GM04503 (cell line): ENCODE measurements at places on chromosomes 16 and 17.

- peak; percentile 9 for DNase-seq
Observed at GRCh38 chr17:6831661-6832263, at the start of gene TEKT1. Gene TEKT1 (minus strand): TSS chr17:6831729. CDS start chr17:6830376, 1,353 bp downstream.

- no peak for DNase-seq
Observed at GRCh38 chr17:78252111-78252634, 20.7 kb downstream of the TMEM235 start.

GRCh38 chr17:51653878-51654277 is 393.5 kb downstream of the UTP18 start:
- DNase-seq, result no peak

DNA sequence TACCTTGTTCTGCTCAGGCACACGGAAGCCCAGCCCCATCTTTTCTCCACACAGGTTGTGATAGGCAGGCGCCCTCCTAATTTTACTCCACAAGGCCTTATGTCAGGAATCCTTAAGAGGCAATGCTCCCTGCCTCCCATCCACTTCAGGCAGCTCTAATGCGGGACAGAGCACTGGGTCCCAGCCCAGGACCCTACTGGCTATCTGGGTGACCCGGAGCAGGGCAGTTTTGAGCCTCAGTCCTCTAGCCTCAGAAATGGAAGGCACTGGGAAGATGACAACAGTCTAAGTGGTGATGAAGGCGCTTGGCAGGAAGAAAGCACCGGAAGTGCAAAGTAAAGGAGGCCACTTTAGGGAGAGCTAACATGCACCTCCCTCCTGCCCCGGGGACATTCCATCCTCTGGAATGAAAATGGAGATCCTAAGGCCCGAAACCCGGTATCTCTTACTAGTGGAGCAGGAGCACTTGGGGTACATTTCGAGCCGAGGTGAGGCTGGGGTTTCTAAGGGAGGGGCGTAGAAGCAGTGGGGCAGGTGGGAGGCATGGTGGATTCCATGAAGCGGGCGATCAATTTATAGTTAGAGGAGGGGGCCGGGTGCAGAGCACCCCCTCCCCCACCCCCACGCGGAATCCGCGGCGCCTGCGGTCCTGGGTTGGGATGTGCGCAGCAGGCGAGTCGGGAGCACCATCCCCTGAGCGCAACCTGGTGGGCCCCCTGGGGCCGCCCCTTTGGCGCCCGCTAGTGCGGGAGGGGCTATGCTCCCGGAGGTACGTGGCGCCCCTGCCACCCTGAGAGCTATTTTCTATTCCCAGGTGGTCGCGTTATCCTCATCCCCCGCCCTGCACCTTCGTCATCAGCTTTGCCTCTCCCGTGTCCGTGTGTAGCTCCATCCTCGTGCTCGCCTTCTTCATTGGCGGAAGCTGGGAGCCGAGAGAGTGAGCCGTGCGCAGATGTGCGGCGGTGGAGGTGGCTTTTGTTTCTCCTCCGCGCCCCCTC is 4.9 kb downstream of the MT1F start:
- DNase-seq, result no peak

DNA sequence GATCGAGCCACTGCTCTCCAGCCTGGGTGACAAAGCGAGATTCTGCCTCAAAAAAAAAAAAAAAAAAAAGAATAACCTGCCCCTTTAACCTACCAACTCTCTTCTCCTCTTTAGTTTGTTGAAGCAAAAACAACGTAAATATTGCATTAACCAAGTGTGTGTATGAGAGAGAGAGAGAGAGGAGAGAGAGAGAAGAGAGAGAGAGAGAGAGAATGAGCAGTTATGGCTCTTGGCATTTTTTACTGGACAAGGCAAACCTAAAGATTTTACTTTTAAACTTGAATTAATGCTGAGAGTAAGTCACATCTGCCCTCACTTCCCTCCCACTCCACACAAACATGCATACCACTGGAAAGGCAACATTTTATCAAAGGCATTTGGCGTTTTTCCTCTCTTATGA is 3.0 kb upstream of the SLFN5 start:
- no peak for DNase-seq

DNA sequence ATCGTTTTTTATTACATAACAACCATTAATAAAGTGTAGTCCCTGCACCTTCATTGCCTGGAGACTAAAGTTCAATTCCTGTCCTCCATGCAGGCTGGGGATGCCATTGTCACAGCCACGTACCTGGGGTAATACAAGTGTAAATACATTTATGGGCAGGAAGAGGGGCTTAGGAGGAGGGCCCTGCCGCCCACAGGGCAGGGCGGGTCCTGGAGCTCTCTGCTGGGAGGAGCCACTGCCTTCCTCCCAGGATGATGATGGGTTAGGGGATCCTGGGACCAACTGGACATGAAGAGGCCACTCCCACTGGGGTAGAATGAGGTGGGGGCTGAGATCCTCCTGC is 44.1 kb upstream of the SLC38A10 start:
- DNase-seq, result no peak

- DNase-seq, result no peak
Observed at GRCh38 chr17:29172589-29172988, 7.6 kb downstream of the MYO18A start.

DNA sequence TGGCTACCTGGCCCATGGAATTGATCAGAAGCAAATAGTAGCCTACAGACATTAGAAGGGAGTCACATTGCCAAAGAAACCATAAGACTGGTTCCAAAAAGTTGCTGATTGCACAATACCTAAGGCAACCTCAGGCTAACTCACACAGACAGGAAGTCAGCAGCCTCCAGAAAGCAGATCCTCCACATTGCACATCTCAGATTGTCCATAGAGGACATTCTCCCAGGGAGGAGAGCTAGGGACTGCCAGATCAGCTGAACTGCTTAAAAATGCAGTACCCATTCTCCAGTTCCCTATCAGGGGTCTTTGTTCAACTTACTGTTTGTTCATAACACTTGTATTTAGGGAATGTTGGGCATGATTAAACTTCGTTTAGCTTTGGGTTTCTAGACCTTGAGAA is 4.2 kb downstream of the CCL3 start:
- no peak for DNase-seq

- no peak for DNase-seq
Observed at GRCh38 chr17:30360086-30360808, 18.5 kb upstream of the CPD start.

GRCh38 chr16:84547546-84548061 is 43.1 kb upstream of the MEAK7 start:
- no peak for DNase-seq

DNA sequence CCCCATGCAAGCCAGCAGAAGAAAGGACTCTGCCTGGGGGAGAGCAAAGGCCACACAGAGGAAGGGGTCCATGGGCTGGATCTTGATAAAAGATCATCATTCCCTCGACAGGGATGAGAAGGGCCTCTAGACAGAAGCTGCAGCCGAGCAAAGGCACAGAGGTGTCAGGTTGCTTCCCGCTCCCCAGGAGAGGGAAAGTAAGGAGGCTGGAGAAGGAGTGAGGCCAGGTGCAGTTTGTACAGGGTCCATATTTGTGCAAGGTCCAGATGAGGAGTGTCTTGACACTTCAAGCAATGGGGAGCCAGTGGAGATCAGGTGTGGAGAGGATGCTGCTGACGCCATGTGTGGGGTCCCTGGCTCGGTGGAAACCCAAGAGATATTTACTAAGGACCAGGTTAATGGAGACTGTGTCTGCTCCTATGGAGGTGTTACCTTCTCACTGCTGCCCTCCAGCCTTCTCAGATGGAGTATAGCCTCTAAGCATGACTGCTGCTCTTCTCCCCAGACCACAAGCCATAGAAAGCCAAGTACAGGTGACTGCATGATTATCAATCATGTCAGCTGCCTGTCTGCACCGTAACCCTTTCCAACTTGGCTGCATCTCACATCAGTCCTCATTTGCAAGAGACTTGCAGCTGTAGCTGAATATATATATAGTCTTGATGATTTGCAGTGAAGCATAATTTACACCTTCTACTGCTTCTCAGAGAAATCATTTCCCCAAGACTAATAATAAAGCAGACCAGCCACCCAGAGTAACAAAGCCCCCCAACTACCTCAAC is 21.1 kb downstream of the GAS7 start:
- DNase-seq, result no peak

- no peak for DNase-seq
Observed at GRCh38 chr17:7634384-7634783, 4.4 kb downstream of the SHBG start.
